ENCODE measurements at places on chromosomes 1 and 21.
A peak's percentile ranks its signal among the peaks of the same experiment; 100 is the strongest.

DNA sequence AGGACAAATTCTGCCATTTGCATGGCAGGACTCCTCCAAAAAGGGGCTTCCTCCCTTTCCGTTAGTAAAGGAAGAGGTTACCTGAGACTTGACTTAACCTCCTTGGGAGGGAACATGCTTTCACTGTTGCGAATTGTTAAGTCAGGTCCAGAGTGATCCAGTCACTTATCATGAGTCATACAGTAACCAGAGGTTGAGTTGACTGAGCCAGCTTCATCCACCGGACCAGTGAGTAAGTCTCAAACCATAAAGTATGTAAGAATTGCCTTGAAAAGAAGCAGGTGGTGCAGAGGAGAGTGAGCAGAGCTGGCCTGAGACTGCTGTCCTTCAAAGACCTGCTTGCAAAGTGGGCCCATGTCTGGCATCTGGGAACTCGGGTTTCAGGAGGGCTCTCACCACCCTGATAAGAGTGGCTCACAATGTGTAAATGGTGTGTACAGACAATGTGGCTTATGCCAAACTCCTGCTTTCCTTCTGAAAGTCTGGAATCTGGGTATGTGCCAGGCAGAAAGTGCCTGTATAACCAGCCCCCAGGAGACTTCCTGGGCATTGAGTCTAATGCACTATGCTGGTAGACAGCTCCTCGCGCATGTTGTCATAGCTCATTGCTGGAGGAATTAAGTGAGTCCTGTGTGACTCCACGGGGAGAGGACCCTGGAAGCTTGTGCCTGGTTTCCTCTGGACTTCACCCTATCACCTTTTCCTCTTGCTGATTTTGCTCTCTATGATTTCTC lies 84.3 kb upstream of the KLHDC7A start:
- no peak for DNase-seq

GRCh38 chr1:119929643-119930315 lies 33.5 kb upstream of the ADAM30 start:
- DNase-seq, result no peak

DNA sequence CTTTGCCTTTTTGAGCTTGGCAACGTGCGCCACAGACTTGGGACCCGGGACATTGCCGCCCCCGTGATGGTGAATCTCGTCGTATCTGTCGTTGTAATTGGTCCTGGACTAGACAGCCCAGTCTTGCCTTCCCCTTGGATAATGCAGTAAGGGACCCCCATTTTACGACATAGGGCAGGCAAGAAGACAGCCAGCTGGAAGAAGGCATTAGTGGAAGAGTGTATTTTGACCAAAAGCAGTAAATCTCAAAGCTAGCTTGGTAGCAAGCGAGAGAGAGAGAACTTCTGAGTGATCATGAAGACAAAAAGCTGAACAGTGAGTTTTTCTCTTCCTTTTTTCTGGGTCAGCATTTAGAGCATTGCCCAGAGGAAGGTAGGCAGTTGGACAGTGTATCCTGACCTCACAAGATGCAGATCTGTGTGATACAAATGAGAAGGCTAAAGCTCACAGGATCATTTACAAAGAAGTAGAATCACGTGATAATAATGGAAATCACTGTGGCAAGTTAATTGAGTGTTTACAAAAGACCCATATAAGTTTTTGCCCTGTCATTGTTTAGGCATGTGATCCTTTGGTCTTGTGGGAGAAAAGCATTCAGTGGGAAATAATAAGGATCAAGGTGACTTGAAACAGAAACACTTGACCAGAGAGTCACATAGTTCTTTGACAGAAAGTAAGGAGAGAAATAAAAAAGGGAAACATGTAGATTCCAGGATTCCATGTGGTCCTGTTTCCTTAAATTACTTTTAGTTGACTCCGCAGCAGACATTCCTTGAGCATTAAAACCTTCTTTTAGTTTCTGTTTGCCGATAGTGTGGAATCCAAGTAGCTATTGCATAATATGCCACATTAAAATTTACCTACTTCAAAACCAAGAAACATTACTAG lies 66.3 kb downstream of the CNST start:
- no peak for DNase-seq

DNA sequence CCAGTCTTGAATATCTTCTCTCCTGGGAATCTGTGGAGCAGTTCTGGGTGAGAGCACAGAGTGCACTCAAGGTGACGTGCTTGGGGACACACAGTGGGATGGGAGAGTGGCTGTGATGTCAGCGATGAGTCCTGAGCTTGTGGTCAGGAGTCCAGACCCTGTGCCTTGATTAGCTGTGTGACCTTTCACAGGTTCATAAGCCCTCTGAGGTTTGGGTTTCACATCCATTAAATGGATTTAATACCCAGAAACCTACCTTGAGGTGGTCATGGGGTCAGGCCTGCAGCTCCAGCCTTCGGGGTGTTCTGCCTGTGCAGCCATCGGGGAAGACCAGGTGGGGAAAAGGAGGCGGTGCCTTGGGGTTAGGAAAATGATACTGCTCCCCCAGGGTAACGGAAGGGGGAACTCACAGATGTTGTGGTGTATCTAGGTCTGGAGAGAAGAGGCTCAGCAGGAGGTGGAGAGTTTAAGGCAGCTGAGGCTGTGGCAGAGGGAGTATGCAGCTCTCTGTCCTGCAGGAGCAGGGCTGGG lies 38.5 kb upstream of the ETV3 start:
- no peak for DNase-seq

GRCh38 chr21:45826676-45827301 lies 154.8 kb upstream of the COL6A1 start:
- no peak for DNase-seq

DNA sequence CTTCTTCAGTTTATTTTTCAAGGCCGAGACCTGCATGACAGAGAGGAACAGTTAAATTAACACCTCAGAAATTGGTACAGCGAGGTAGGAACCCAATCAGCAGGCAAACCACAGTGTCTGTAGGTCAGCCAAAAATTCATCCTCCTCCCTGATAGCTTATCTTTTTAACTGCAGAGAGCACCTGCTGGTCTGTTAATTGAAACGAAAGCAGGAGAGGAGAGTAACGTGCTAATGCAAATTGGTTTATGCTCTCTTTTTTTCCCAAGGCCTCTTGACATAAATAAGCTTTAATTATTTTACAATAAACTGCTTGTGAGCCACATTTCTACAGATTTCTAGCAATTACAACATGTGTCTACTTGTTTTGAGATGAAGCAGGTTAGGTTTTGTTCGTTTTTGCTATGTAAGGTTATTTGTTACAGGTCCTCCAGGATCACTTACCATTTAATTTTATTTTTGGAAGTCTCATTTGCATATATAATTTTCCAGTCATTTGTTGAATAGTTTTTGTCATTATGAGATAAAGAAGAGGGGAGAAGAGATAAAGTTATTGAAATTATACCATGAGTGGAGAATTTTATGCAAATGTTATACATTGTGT lies 179.9 kb downstream of the DENND1B start:
- no peak for DNase-seq

GRCh38 chr1:153572569-153573015 lies 6.9 kb upstream of the S100A2 start:
- peak; percentile 28 for DNase-seq

DNA sequence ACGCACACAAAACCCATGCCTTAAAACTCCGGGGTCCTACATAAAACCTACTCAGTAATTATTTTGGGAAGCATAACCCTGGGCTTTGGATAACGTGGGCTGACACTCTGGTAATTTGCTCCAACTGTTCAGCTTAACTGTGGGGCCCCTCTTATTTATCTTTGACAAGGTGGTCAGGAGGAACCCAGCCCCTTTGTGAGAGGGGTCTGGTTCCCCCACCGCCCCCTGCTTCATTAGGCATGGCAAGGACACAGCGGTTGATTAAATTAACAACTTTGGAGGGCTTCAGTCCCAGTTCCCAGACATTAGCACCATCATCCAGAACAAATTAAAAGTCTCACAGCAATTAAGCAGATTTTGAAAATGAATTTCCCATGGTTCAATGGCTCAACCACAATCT lies 14.7 kb downstream of the WLS start:
- DNase-seq, result no peak

- no peak for DNase-seq
Observed at GRCh38 chr1:109282497-109282951, 421 bp downstream of the PSRC1 start.

DNA sequence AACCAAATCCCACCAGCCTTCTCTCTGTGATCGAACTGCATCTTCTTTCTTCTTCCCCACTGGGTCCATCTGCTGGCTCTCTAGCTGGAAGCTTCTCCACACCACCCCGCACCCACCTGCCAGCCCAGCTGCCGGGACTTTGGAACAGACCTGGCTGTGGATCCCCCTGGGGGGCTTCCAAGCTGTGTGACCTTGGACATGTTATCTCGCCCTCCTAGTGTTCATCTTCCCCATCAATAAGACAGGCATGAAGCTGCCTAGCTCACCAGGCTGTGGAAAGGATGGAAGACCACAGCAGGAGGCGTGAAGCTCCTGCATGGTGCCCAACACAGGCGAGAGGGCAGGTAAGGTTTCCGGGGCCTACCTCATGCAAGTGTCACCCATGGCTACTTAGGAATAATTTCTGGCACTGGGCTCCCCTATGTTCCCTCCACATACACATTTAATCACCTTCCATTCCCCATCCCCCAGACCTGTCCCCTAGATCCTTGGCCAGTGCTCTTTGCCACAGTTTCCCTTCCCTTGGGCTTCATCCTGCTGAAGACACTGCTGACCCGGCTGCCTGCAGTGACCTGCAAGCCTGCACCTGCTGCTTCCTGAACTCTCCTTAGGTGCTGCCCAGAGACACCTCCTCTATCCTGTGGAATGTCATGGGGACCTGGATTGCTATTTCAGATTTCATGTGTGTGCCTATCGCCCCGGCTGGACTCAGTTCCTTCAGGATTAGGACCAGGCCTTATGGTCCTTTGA lies 13.2 kb upstream of the C2CD2 start:
- DNase-seq, result no peak

DNA sequence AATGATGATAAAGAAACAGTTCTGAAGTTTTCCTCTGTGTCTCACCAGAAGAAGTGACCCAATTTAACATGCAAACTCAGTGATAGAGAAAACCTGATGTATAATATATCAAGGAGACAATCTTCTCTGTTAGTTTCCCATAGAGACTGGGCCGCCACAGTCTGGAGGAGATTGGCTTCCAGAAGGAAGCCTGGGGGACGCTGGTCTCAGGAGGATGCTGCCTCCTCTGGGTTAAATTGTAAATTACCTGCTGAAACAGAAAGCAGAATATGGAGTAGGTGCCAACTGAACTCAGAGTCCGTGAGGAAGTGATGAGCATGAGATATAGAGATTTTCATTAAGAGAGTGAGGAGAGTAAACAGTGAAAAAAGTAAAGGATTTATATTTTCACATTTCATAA lies 15.8 kb downstream of the OR14I1 start:
- no peak for DNase-seq

DNA sequence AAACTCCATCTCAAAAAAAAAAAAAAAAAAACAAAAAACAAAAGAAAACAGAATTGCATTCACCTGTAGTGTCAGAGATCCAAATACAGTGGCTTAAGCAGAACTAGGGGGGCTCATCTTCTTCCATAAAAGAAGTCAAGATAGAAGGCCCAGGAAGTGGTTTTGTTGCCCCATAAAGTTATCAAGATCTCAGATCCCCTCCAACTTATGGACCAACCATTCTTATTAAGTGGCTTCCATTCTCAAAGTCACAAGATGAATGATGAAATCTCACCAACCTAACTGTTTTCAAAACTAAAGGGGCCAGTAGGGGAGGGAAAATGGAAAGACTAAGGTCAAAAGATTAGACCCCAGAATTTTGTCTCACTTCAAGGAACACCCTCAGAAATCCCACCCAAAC lies 30.1 kb upstream of the DUSP23 start:
- no peak for DNase-seq

- DNase-seq, result no peak
Observed at GRCh38 chr1:33641104-33641830, 168.8 kb downstream of the ZSCAN20 start.

GRCh38 chr1:200786788-200787187 lies 48.1 kb downstream of the CAMSAP2 start:
- DNase-seq, result no peak

DNA sequence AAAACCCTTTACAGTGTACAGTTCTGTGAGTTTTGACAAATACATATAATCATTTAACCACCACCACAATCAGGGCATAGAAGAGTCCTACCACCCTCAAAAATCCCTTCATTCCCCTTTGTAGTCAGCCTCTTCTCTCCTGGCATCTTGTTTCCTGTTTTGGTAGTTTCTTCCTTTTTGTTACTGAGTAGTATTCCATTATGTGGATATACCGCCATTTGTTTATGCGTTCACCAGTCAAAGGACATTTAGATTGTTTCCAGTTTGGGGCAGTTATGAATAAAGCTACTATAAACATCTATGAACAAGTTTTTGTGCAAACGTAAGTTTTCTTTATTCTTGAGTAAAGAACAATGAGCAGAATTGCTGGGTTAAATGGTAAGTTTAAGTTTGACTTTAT lies 49.6 kb downstream of the RNF220 start:
- no peak for DNase-seq

DNA sequence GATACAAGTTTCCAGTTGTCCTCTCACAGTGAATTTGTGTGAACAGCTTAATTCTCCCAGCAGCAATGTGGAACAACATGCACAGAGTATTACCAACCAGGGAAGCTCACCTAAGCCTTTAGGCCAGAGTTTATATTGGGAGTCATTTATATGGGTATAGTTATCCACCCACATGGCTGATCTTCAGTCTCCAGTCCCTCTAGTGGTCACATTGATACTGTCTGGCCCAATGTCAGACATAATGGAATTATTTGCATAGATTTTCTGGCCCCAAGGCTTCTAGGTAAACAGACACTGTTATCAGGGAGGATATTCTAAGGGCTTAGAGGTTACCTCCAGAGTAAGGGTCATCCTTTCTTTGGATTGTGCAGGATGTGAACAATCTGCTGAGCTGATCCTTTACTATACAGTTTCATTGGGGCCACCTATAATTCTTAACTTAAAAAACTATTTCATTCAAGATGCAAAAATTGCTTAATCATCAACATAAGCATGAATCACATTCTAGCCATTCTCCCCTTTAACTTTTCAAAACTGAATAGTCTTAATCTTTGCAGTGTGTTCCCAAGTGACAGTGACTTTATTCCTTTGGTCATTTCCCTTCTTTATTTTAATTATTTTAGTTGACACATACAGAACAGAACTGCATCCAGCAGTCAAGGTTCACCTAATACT lies 210.9 kb downstream of the LTN1 start:
- DNase-seq, result no peak

DNA sequence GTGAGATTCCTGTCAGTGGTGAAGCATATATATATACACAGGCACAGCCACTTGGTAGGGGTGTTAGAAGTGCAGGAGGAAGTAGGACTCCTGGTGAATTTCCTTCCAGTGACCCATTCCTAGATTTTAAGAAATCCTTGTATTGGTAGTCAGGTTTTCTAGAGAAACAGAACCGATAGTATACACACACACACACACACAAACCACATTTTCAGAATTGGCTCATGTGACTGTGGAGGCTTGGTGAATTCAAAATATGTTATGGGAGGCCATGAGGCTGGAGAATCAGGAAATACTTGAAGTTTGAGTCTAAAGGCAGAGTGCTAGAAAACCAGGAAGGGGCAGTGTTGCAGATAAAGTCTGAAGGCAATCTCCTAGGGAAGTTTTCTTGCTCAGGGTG lies 114.2 kb downstream of the FCRL5 start:
- no peak for DNase-seq

DNA sequence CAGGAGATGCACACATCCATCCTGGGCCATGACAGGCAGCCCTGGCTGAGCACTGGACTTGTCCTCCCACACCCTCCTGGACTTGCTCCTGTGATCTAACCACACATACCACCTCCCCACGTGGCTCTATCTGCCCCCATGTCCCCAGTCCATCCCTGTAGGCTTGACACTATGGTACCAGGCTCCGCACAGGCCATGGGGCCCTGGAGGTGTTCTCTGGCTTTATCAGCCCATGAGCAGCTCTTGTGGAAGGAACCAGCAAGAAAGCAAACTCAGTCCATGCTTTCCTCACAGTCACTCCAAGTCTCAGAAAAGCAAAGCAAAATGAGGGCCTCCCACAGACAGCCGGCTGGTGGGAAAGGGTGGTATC lies 61.6 kb downstream of the CD46 start:
- DNase-seq, result no peak

All from activated naive CD4-positive, alpha-beta T cell (primary cell).